Ecto neural progenitor cell (in vitro differentiated cells): ENCODE measurements at places on chromosomes 13 and 19.

GRCh38 chr19:1608359-1609102 lies 3.3 kb upstream of the UQCR11 start:
- no peak for DNase-seq

- no peak for DNase-seq
These were observed 12.1 kb upstream of the LTBP4 start for GRCh38 chr19:40588926-40589569.

DNA sequence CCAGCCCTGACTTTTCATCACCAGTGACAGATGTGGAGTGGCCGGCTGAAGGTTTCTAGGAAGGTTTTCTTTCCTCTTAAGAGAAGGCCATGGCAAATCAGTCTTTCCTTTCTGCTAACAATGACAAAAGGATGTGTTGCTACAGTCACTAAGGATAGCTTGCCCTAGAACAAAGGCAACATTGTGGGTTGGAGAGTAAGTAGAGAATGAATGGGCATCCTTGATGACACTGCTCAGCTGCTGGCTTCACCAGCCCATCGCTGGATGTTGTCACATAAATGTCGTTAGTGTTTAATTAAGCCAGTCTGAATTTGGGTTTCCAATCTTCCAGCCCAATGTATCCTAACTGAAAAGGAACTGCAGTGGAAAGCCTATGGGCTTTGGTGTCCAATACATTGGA lies 168.4 kb downstream of the ZIC5 start:
- DNase-seq: no peak

DNA sequence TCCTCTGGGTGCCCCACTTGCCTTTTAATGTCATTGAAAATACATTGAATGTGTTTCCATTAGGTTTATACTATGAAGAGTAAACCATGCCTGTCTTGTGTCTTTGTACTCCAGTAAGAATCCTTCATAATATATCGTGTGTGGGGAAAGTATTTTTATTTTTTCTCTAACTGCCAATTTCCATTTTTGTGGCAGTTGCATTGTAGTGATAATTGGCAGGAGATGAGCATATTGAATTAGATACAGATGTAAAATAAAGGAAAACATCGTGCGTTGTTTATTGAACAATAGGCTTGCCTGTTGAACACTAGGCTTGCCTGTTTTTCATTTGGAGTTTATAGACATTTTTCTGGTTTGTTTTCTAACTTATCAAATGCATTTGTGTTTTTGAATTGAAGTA lies 218.8 kb downstream of the NBEA start:
- DNase-seq: no peak

DNA sequence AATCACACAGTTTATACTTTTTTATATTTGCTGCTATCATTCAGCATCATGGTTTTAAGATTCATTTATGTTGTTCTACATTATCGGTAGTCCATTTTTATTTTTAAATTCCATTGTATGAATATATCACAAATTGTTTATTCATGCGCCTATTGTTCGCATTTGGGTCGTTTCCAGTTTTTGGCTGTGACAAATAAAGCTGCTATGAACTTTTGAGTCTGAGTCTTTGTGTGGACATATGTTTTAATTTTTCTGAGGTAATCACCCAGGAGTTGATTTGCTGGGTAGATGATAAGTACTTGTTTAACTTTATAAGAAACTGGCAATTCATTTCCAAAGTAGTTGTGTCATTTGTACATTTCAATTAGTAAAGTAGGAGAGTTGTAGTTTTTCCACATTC lies 74.2 kb upstream of the CSNK1A1L start:
- DNase-seq: no peak

GRCh38 chr13:83906240-83906820 lies 24.1 kb upstream of the SLITRK1 start:
- no peak for DNase-seq

GRCh38 chr13:81917810-81918209 lies 1576.9 kb upstream of the SPRY2 start:
- DNase-seq: no peak
